ENCODE measurements at places on chromosomes 7 and 10.

DNA sequence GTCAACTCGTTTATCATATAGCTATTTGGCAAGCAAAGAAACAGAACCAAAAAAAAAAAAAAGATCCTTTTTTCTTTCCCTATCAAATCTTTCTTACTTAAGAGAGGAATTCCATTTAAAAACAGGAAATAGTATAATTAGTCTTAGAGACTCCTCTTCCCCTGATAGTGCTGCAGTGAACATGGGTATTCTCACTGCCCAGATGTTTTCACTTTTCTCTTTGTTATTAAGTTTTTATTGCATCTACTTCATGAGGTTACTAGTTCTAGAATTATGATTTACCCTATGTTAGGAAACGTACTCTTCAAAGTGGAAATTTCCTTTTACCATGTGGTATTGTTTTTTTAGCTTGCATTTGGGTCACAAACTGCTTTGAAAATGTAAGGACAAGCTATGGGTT lies 8.5 kb downstream of the CASP2 start:
- DNase-seq: no peak

- no peak for DNase-seq
Measured at GRCh38 chr7:91517201-91517785, 253.1 kb downstream of the FZD1 start.

DNA sequence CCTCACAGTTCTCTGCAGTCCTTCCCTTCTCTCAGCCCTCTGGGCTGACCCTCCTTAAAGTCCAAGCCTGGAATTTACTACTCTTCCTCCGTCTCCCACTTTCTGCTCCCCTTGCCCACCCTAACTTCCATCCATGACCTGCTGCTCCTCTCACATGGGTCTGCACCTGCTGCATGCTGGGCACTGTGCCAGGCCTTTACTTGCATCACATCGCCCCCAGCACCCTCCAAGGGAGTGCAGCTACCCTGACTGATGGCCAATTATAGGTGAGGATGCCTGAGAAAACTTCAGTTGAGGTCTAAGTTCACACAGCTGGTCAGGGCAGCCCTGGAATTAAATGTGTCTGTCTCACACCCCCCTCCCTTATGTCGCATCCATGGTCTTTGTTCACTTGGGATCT lies 53.6 kb upstream of the ZPBP start:
- no peak for DNase-seq

DNA sequence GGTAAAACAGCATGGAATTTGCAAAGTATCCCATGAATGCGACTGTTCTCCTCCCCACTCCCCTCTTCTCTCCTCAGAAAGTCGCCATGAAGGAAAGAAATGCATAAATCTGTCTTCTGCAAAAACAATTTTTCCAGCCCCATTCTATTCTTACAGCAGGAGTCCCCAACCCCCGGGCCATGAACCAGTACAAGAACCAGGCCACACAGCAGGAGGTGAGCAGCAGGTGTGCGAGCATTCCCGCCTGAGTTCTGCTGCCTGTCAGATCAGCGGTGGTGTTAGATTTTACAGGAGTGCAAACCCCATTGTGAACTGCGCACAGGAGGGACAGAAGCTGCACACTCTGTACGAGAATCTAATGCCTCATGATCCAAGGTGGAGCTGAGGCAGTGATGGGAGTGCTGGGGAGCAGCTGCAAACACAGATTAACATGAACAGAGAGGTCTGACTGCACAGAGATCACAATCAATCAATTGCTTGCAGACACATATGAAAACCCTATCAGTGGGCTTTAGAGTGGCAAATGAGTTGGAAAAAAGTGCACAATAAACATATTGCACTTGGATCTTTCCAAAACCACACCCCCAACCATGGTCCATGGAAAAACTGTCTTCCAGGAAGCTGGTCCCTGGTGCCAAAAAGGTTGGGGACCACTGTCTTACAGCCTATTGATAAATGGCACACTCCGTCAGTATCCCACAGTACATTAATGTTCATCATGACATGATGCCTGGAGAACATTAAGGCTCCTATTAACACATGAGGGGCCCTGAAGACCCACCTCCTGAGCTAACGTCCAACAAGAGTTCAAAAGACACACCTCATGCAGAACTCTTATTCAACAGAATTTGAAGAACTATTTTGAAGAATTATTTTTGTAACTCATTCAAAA lies 205.0 kb downstream of the PTPRN2 start:
- DNase-seq: no peak

DNA sequence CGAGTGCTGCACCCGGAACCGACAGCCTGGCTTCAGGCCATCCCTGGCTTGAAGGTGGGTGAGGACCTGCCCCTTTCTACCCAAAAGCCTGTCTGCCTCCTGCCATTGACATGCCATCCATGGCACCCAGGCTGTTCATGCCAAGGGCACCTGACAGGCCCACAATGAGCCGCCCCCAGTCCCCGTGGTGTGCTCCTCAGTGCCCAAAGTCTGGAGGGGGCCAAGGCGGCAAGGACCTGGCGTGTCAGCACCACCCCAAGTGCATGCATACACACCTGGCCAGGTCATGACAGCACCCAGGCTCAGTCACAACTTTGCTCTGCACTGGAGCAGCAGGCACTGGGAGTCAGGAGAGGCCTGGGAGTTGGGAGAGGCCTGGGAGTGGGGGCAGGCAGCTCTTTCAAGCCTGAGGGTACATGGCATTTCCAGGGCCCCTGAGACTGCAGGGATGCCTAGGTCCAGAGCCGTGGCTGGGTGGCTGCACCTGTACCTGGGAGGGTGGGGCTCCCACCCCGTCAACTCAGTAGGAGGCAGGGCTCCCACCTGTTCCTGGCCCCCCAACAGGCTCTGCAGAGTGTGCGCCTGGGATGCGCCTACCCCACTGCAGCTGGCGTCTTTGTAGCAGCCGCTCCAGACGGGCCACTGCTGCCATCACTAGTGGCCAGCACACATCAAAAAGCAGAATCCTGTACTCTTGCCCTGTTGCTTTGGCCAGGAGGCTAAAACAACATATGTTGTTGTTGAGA lies 71.7 kb downstream of the ZNF467 start:
- no peak for DNase-seq

DNA sequence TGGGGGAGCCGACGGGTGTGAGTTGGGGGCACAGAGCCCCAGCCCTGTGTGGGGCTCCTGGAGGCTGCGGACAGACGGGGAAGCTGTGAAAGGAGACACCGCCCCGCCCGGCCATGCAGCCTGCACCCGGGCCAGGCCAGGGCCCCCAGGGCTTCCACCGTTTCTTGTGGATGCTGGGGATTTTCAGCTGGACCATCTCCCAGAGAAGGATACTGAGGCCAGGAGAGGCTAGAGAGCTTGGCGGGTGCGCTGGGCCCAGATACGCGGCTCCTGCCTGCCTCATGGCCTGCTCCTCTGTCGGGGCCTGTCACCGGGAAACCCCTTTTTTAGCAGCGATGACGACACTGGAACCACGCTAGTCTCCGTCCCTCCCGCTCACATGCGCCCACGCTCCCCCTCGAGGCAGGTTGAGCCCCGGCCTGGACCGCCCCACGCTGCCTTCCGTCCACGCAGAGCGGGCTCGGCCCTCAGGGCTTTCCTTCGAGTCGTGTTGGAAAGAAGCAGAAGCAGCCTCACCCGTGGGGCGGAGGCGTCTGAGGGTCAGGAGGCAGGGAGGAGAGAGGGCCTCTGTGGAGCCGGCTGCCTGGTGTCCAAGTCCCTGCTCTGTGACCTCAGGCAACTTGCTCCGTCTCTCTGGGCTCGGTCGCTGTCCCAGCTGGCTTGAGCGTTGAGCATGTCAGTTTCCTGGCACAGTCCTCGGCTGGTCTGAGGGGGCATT lies 11.7 kb downstream of the TMEM184A start:
- no peak for DNase-seq

DNA sequence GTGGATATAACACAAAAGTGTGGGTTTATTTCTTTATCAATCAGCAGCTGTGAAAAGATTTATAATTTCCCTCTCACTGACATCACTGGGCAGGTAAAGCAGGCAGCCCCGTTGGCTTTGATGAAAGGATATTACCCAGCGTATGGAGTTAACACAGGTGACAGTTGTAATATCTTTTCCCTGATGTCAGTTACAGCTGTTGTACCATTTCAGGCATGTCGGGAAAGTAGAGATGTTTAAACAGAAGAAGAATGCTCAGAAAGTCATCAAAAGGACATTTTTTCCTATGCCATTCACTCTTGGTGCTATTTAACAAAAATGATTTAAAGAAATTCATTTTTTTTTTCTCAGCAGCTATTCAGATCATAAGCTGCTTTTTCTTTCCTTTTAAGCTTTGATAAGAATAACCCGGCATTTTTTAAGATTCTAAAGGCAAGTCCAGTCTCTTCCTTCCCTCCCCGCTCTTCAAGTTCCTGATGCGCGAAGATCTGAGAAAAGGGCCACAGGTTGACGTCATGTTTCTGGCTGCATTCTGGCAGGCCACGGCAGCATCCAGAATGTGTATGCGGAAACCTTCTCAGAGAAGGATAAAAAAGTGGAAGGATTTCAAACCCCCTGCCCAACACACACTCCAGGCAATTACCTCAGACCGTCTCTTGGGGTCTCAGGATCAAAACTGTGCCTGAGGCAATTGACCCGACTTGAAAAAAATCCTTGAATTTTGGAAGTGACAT lies 32.5 kb upstream of the ADAM12 start:
- DNase-seq: no peak

Measured in NCI-H1417 treated with DMSO at 0.1 percent for 48 hours (cell line).